ENCODE measurements at places on chromosomes 6 and 20.

DNA sequence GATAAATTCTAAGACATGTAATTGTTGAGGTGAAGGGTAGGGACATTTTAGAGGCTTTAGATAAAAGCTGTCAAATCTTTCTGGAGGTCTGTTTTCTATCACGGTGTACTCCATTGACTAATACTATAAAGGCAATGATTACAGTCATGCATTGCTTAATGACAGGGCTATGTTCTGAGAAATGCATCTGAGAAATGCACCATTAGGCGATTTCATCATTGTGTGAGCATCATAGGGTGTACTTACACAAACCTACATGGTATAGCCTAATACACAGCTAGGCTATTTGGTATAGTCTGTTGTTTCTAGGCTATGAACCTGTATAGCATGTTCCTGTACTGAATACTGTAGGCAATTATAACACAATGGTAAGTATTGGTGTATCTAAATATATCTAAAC, 71.3 kb upstream of the FYN start:
- DNase-seq = no peak

DNA sequence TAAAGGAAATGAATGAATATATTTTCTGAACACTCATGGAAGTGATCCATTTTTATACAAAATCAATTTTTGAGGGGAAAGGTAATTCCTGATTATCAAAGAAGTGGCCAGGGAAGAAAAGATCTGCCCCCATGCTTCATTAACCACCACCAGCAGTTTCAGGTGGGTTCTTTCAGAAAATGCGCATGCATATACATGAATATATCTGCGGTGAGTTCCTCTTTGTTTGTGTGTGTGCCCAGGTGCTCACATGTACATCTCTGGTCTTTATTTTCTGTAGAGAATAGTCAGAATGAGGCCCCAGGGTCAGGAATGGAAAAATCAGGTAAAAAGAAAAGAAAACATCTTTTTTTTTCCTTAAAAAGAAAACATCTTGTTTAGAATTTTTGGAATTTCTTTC, 88.4 kb downstream of the SGK1 start:
- no peak for DNase-seq

DNA sequence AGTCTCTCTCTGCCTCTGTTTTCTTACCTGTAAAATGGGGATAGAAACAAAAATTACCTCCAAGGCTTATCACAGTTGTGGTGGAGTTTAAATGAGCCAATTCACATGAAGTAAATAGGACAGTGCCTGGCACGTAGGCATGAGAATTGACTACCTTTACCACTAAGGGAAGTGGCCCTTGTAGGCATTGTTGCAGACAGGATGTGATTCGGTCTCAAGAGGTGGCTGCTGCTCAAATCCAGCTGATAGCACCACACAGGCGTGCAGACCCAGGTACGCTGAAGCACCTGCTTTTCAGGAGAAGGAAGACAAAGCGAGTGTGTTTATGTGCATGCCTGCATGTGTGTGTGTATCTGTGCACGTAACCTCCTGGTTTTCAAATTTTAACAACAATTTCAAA, 108.6 kb downstream of the EYA2 start:
- DNase-seq = no peak

DNA sequence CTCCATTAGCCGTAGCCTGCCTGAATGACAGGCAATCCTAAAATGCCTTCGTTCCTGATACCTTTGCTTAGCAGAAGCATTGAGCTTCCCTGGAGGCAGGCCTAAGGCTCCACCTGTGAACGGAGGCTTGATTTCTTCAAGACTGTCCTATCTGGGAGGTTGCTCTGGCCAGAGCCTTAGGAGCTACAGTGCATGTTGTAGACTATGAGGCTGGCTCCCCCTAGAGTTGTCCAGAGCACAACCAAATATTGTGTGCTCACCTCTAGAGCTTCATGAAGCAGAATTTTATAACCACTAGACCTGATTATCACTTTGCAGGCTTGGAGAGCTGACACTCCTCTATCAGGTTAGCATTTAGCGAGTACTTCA, 217.8 kb downstream of the MAFB start:
- DNase-seq = no peak

DNA sequence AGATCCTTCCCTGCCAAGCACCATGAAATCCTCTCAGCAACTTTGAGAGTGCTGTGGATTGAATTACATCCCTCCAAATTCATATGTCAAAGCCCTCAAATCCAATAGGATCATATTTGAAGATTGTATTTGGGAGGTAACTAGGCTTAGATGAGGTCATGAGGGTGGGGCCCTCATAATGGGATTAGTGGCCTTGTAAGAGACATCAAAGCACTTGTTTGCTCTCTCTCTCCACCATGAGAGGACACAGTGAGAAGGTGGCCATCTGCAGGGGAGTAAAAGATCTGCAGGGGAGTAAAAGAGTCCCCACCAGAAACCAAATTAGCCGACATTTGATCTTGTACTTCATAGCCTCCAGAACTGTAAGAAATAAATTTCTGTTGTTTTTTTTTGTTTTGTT, 298.2 kb downstream of the SAMD5 start:
- DNase-seq = no peak

- DNase-seq = peak; percentile 58
Measured at GRCh38 chr20:39778847-39779604, 816.9 kb downstream of the DHX35 start.

- no peak for DNase-seq
Measured at GRCh38 chr20:48728042-48728825, 99.6 kb downstream of the PREX1 start.

DNA sequence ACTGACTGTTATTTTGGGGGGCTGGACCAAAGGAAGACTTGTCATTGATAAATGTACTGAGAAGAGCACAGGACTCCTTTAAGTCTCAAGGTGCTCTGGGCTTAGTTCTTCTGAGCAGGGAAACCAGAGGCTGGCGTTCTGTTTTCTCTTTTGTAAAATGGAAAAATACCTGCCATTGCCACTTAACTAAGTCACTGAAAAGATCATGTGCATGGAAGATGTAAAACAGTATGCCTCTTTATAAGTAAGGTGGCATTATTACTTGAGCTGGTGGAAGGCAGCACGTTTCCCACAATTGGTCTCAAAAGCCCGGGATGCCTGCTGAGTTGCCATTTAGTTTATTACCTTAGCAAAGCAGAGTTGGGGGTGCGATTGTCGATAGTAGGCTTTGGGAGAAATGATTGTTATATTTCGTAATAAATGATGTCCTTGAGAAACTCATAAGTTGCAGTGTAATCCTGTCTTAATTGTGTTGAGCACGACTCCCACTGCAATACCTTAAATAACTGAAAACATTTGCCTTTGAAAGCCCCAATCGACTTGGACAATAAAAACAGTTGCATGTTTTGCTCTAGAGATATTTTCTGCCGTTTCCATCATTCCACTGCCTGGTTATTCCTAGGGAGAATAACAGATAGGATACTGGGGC, 3.6 kb downstream of the JARID2 start:
- no peak for DNase-seq

DNA sequence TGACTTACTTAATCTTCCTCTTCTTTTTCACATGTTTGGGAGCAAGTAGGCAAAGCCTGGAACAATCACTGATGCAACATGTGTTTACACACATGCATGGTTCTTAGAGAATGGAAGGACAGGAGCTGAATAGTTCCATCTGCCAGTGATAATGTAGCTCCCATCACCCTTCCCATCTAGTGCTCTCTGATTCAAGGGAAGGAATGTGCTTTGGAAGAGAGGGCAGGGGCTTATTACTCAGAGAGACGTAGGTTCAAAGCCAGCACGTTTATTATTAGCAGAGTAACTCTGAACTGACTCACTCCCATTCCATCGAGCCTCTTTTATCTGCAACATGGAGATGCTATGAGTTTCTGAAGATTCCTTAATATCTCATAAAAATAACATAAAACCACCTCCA, 211.9 kb downstream of the GMPR start:
- no peak for DNase-seq

- DNase-seq = no peak
Measured at GRCh38 chr20:60206259-60206658, 248.0 kb downstream of the CDH26 start.

GRCh38 chr6:4975506-4975905, 28.3 kb downstream of the RPP40 start:
- no peak for DNase-seq

- no peak for DNase-seq
Measured at GRCh38 chr6:75438442-75439116, 55.0 kb downstream of the FILIP1 start.

- no peak for DNase-seq
Measured at GRCh38 chr6:170000071-170000843, 248.8 kb downstream of the ERMARD start.

- DNase-seq = no peak
Measured at GRCh38 chr6:81791756-81792155, 39.3 kb upstream of the TENT5A start.

DNA sequence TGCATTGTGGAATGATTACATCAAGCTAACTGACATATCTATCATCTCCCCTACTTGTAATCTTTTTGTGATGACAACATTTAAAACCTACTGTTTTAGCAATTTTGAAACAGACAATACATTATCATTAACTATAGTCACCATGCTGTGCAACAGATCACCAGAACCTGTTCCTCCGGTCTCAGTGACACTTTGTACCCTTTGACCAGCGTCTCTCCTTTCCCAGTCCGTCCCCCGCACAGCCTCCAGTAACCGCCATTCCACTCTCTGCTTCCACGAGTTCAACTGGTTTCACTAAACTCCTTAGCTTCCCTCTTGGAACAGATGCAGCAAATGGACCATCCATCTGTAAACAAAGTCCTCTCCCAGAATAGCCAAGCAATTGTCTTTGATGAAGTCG, 21.8 kb downstream of the LRP11 start:
- no peak for DNase-seq

DNA sequence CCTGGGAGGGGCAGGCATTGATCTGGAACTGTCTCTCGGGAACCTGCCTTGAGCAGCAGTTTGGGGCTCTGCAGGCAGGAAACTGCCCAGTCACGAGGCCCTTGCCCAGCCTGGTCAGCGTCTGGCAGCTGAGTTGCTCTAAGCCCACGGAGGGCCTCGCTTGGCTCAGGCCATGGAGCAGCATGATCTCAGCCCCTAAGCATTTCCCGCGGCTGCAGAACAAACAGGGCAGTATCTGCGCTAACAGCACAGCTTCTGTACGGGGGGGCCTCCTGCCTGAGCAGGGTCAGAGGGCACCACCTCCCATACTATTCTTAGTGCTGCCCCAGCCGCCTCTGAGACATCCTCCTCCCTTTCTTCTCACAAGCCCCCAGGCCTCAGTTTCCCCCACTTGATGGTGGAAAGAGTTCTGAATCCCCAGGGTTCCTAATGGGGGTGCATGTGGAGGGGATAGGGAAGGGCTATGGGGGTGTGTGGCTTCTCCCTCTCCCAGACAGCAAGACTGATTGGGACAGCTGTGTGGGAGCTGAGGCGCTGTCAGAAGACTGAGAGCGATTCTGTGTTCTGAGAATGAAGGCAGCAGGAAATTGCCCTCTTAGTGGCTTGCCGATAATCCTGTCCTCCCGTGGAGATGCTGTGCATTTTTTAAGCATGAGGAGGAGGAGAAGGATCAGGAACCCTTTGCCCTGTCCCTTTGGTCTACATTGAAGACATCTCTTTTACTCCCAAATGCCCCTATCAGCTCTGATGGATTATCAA, 46.4 kb downstream of the MOCS1 start:
- DNase-seq = no peak

DNA sequence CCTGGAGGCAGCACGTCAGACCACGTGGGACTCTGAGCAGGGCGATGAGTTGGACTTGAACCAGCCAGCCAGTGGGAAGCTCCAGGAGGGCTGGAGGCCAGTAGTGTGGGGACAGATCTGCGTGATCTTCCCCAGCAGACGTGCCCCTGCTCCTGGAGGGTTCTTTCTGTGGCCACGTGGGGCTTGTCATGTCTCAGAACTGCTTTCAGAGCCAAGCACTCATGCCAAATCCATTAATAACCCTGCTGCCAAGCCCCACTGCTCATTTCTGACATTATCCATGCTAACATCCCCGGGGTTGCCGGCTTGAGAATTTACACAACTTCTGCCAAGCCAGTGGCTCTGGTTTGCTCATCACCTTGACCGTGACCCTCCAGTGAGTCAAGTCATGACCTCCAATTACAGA, 38.3 kb downstream of the SIRPA start:
- DNase-seq = no peak

DNA sequence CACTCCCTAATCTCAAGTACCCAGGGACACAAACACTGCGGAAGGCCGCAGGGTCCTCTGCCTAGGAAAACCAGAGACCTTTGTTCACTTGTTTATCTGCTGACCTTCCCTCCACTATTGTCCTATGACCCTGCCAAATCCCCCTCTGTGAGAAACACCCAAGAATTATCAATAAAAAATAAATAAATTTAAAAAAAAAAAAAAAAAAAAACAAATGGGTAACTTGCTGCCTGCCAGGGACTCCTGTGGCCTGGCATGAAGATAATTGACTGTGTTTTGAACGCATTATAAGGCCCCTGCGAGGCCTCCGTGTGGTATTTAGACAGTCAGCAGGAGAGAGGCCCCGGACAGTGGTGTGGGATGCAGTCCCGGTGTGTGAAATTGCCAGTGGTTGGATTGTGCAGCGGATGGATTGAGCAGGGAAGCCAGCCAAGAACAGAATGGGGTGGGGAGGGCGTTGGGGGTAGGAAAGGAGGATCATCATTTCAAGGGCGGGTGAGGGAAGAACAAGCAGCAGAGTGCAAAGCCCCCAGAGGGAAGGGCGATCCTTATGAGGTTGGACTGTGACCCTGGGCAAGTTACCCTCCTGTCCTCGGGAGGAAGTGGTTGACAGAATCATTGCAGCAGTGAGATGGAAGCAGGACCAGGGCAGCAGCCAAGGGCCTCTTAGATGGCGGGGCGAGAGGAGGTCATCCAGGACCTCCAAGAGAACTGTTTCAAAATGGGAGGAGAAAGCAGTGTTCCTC, 43.3 kb downstream of the PPARD start:
- no peak for DNase-seq

DNA sequence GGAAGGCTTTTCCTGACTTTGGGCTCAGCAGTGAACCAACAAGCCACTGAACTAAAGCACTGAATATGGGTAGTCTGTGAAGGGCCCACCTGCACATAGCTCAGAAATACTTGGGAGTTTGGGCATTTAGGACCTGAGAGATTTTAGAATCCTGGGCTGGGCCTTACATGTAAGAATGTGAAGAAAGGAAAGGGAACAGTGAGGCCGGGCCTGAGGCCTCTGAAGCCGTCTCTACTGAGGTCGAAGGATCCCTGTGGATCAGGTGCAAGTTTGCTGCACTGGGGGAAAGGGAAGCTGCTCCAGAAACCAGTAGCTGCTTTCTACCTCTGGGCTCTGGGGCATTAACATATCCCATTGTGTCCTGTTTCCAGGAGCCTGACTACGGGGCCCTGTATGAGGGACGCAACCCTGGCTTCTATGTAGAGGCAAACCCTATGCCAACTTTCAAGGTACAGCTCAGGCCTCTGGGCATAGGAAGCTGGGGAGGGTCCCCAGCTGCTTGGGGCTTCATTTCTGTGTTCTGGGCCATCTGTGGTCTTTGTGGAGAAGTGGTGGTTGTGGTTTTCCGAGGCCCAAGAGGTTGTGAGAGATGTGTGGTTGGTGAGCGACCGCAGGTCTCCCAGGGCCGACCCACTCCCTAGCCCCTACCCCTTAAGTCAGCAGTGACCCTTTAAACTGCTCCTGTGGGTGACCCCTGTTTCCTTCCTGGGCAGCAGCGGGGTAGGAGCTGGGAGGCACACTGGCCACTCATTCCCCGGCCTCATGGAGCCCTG, 30.3 kb downstream of the PLCG1 start:
- DNase-seq = no peak

GRCh38 chr6:111481836-111482187, 1.2 kb downstream of the REV3L start:
- no peak for DNase-seq

- DNase-seq = no peak
Measured at GRCh38 chr6:145213614-145214013, 521.7 kb downstream of the EPM2A start.

- DNase-seq = no peak
Measured at GRCh38 chr20:62064770-62065673, 659 bp downstream of the TAF4 start.

Measured in SK-N-MC (cell line).